ENCODE measurements at places on chromosomes 16 and 17.

- no peak for DNase-seq
Observed at GRCh38 chr17:31579265-31579664, 187.8 kb downstream of the RAB11FIP4 start.

- DNase-seq = peak; percentile 19
Observed at GRCh38 chr16:76676356-76676755, 399.2 kb downstream of the CNTNAP4 start.

DNA sequence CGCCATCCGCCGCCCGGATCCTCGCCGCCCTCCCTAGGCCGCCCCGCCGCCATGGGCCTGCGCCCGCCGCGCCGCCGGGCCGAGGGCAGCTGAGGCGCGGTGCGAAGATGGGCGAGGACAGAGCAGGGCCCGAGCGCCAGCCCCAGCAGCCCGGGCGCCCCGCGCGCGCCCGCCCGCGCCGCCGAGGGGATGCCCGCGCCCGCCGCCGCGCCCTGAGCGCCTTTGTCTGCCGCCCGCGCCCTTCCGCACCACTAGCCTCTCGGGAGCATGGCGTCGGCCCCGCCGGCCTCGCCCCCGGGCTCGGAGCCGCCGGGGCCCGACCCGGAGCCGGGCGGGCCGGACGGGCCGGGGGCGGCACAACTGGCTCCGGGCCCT is 278 bp downstream of the RAB11FIP3 start:
- DNase-seq = peak; percentile 25

DNA sequence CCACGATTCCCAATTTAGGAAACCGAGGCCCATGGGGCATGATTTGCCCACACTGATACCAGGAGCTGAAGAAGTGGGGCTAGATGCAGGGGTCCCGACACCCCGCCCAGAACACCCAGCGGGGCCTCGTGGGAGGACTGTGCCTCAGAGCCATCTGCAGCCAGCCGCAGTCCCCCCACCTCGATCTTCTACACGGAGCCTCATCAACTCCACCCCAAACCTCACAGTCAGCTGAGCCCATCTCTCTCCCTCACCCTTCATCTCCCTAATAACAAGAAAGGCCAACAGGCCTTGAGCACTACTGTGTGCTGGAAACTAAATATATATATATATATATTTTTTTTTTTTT is 4.2 kb downstream of the ITGAE start:
- DNase-seq = no peak

DNA sequence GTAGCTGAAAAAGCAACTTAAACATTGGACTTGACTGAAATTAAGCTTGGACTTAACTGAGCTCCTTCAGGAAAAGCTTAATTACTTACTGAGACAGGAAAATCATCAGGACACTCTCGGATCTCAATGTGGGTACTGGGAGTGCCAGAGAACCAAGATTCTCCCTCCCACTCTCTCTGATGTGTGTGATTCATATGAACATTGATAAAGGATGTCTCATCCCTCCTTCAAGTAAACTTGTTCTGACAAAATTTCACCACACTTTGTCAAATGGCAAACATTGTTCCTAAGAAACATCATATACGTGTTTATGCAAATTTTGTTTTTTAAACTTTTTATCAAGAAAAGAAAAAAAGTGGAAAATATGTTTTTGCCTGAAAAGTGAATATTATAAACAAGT is 4.1 kb upstream of the SLFN5 start:
- no peak for DNase-seq
